ENCODE measurements at places on chromosomes 12 and 14.

DNA sequence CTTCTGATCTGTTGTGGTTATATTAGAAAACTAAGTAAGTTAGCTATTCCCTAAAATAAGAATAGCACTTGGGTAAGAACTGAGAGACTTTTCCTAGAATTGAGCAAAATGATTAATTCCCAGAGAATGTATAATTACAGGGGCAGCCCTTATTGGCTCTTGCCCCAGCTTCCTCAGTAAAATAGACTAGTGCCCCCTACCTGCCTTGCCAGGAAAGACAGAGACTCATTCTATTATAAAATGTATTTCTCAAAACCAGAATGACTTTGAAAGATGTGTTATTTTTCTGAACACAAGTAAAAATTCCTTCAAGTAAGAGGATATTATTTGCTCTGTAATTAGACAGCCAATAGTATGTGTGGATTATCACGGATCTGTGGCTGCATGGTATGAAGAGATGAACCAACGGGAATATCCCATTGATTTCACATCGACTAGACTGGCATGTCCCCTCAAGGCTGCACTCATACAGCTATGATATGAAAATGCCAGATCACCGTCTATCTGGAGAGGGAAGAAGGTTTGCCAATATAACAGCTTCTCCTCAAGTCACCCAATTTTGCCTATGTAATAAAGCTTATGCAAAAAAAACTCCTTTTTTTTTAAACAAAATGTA is 7.4 kb upstream of the GLRX5 start:
- DNase-seq, result no peak

DNA sequence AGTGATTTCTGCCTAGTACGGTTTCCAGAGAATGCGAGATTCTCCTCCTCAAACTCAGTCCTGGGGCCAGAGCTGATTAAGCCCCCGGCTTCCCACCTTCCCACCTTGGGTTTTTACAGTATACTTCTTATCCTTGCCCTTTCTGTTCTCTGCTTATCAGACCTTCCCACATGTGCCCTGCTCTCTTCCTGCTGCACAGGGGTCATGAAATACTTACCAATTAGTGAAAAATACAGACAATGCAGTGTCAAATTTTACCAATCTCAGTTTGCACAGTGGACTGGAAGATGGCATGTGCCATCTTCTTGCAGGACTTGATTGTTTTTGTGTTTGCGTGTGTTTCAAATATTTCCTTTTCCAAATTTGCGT is 14.7 kb downstream of the SUSD6 start:
- DNase-seq, result no peak

GRCh38 chr12:6018265-6018664 is 73.2 kb upstream of the ANO2 start:
- DNase-seq, result no peak

GRCh38 chr12:57718641-57719528 is 19.7 kb downstream of the AGAP2 start:
- DNase-seq, result no peak

GRCh38 chr14:25943329-25943728 is 654.5 kb downstream of the NOVA1 start:
- no peak for DNase-seq

DNA sequence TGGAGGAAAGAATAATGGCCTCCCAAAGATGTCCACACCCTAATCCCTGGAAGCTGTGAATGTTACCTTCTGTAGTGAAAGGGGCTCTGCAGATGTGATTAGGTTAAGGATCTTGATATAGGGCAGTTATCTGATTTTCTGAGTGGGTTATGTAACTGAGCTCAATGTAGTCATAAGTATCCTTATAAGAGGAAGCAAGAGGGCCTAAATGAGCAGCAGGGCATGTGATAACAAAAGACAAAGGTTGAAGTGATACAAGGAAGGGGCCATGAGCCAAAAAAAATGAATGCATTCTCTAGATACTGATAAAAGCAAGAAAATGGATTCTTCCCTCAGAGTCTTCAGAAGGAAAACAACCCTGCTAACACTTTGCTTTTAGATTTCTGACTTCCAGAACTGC is 78.8 kb downstream of the OSBPL8 start:
- no peak for DNase-seq

DNA sequence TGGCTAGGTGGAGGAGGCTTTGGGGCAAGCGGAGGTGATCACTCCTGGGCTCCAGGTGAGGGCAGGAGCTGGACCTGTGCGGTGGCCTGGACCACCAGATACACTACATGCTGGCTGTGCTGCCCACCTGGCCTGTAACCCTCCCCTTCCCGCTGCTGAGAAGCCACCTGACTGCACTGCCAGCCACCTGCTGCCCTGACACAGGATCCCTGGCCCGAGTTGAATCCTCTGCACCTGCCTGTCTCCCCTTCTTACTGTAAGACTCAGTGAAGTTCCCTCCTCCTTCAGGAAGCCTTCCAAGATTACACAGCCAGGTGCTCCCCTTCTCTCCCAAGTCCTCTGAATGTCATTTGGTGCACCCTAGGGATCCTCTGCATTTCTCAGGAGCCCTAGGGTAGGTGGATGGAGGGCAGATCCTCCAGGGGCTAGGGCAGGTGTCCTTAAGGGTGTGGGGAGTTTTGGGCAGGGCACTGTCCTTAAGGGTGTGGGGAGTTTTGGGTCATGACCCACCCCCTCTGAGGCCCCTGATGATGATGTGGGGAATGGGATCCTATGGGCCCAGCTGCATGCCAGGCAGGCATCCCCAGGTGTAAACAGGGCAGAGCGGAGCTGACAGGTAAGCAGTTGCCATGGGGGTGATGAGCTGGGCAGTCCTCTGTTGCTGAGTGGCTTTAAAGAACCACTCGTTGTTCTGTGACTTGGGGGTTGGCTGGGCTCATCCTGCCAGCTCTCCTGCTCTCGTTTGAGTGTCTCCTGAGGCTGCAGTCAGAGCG is 6.7 kb upstream of the MTA1 start:
- no peak for DNase-seq

DNA sequence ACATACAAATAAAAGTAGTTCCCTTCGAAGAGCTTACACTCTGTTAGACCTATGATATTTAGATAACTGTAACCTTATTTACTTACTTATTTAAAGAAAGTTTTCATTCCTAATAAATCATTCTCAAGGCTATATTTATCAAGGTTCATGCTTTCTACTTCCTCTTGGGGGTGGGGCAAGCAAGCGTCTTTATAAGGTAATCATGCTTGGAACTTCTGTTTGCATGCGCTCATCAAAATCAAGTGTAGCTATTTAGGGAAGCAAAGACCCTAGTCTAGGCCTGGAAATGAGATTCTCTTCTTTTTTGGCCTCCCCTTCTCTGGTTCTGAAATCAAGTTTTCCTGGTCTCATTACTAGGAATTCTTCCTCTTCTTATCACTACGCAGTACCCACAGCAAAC is 766 bp downstream of the RERG start:
- no peak for DNase-seq

Measured in Panc1 (cell line).